Activated CD8-positive, alpha-beta memory T cell treated with anti-CD3 and anti-CD28 coated beads for 1 hour (primary cell): ENCODE measurements at places on chromosomes 4 and X.

GRCh38 chr4:111535792-111536191 lies 609.5 kb upstream of the FAM241A start:
- no peak for DNase-seq

GRCh38 chrX:127552571-127552970 lies 499.6 kb downstream of the ACTRT1 start:
- no peak for DNase-seq

DNA sequence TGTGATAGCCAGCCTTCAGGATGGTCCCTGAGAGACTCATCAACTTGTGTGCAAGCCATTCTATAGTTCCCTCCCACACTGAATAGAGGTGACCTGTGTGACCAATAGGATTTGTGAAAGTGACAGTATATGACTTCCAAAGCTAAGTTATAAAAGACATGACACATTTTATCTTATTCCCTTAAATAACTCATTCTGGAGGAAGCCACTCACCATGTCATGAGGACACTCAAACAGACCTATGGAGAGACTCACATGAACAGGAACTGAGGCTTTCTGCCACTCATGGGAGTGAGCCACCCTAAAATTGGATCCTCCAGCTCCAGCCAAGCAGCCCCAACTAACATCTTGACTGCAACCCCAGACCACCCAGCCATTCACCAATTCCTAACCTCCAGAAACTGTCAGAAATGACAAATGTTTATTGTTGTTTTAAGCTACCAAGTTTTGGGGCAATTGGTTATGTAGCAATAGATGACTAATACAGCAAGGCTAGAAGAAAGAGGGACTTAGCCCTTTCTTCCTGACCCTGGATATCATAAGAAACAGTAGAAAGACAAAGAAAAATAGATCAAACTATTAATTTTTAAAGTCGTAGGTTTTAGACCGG lies 9.0 kb upstream of the CHIC2 start:
- no peak for DNase-seq

GRCh38 chrX:30414144-30414543 lies 105.0 kb upstream of the NR0B1 start:
- DNase-seq: no peak

- DNase-seq: no peak
Measured at GRCh38 chr4:180285796-180286195, 1957.4 kb upstream of the TENM3 start.

DNA sequence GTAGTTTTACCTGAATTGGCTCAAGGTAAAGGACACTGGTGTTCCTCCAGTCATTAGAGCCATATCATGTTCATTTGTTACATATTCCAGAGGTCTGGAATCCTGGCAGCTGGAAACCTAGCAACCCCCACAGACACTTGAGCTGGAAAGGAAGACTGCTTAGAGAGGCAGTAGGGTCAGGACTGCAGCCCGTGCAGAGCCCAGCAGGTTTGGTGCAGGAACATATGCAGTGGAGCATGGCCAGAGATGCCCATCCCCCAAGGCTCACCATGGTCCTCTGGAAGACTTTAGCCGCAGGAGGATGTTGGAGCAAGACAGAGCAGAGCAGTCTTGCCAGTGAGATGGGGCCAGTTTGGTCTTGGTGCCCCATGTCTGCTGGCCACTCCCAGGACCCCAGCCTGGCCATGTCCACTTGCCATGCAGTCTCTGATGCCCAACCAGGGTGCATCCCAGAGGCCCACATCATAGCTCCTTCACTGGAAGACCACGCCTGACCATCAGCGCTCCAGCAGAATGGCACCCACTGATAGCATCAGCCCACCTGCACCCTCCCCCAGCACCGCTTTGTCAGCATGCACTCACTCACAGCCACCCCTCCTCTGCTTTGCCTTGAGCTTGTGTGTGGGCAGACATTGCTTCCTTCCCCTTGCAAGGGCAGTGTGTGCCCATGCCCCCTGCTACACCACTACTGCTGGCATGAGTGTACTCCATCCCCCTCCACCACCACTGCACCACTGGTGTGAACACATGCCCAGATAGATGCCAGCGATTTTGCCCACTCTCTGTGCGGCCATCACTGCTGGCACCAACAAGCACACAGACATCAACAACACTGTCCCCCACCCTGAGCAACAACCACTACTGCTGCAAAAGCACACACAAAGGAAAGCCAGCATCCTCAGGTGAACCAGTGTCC lies 190.3 kb upstream of the SPOCK3 start:
- DNase-seq: no peak

GRCh38 chr4:78293821-78294301 lies 236.7 kb downstream of the FRAS1 start:
- no peak for DNase-seq

DNA sequence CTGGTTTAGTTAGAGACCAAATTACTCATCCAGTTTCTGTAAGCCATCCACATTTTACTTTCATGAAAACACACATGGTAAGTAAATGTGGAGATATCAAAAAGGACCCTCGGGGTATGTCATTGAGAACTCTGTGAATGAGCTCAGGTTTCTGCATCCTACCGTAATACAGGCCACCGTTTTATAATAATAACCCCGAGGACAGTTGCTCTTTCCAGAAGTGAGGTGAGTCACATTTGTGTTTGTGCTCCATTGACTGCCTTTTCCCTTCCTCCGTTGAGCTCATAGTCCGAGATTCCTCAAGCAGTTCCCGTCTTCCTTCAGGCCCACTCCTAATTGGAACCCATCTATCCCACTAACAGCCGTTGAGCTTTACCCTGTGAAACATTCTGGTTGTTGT lies 95.3 kb downstream of the GRID2 start:
- DNase-seq: no peak

GRCh38 chr4:6221851-6222760 lies 21.8 kb upstream of the JAKMIP1 start:
- no peak for DNase-seq

GRCh38 chr4:101782546-101782945 lies 8.0 kb upstream of the BANK1 start:
- no peak for DNase-seq

GRCh38 chr4:61614231-61614630 lies 414.1 kb downstream of the ADGRL3 start:
- DNase-seq: no peak

DNA sequence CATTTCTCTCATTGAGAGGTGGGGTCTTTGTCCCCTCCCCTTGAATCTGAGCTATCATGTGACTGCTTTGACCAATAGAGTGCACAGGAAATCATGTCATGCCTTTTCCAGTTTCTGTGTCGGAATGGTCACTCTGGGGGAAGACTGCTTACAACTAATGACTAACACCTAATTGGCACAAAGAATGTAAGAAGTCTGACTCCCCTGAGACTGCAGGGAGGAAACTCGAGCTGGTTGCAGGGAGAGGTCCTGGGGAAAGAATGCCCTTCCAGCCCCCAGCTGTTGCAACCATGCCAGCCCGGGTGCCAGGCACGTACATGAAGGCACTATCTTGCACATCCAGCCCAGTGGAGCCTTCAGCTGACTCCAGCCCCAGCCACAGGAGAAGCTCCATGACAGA lies 254.2 kb downstream of the DHX15 start:
- no peak for DNase-seq

DNA sequence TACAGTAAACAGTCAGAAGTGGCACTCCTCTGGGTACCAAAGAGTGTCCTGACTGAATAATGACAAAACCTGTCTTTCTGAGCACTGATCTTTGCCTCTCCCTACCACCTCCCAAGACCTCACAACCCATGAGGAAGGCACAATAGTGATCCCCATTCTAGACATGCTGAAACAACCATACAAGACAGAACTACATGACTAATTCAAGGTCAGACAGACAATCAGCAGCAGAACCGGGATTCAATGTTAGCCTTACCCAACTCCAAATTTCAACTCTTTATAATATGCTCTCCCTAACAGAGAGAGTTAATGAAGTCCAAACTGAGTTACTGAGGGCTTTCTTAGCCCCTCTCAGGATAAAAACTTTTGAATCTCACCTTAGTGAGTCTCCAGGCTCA lies 71.0 kb downstream of the IRF2 start:
- no peak for DNase-seq

DNA sequence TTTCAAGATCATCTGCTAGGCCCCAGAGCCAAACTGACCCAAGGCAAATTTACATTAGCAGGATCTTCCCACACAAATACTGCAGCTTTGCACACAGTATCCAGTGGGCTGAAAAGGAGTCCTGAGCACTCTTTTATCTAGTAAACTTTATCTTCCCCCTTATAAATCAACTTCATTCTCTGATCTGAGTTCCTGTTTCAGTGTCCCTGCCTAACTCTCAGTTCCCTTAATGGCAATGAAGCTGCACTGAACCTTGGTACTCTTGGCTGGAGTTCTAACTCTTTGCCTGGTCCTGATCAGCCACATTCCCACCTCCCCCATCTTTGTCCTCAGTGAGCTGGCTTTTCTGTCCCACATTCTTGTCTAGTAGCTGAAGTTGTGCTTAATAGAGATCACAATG lies 37.4 kb downstream of the EDA2R start:
- DNase-seq: no peak

DNA sequence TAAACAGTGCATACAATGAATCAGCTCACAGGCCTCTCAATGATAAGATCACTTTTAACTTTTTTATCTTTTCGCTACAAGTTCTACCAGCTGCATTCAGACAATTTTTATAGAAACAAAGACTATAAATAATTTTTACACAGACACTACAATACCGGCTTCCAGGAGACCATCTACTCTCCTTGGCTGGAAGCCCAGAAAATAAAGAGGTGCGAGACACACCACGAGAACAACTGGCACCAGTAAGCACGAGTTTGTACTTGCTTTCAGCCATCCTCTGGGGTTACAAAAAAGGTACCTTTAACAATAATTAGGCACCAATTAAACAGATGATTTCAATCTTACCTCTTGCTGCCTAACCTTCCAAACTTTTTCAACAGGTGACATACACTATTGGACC lies 11.2 kb upstream of the PRDX4 start:
- DNase-seq: no peak

GRCh38 chr4:2159931-2160330 lies 82.0 kb downstream of the HAUS3 start:
- no peak for DNase-seq

GRCh38 chrX:10450229-10450958 lies 170.0 kb downstream of the MID1 start:
- no peak for DNase-seq

DNA sequence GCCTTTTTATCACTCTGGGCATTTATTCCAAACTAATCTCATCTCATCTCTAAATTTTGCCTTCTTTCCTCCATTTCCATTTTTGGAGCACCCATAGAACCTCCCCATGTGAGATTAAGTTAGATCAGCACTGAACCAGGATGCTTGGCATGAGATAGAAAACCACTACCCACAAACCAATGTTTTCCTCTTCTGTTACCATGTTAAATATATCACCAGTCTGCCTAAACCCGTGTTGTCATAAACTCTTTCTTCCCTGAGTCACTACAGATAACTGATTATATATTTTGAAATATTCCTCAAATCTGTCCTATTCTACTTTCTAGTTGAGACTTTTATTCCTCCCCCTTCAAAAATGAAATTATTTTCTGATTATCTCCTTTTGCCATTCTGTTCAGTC lies 37.6 kb downstream of the GABRB1 start:
- DNase-seq: no peak

DNA sequence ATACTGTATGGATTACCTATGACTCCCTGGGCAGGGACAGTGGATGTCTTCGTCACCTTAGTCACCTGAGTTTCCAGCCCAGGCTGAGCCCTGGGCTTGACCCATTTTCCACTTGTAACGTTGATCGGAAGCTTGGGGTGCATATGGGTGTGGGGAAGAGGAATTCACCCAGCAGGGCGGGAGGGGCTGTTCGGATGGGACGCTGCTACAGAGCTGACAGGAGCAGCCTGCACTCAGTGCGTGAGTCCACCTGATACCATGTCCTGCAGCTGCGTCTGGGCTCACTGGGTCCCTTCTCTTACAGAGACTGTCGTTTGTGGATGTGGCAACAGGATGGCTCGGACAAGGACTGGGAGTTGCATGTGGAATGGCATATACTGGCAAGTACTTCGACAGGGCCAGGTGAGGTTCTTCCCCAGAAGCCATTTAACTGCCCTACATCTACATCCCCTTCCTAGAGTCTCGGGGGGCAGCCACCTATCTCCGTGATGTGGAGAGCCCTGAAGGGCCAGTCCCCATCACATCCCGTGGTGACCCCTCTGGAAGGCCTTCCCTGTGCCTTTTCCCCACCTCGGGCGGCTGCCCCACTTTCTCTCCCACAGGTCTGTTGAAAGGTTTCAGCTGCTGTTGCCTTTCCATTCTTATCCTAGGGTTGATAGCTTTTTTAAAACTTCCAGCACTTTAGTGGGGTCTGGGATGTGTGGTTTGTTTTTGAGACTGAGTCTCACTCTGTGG lies 13.6 kb downstream of the TKTL1 start:
- no peak for DNase-seq

DNA sequence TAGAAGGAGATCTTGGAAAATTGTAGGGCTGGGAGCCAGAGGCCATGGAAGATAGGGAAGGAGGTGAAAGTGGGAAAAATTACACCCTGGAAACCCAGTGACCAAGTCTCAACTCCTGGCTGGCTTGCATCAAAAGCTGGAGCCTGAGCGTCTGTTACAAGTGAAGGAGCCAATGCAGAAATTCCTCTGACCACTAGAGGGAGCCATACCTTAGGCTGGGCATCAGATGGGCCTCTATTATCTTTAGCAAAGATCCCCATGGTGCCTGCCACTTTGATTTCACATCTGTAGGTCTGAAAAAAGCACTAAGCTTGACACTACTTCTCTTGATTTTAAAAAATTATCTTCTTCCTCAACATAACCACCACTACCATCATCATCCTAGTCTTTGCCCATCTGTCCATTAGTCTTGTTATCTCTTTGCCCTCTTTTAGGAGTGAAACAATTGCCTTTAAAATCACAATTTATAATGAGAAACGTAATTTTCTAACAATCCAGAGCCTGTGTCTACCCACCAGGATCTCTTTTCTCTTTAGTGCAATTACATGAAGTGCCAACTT lies 62.9 kb downstream of the ANAPC4 start:
- no peak for DNase-seq

DNA sequence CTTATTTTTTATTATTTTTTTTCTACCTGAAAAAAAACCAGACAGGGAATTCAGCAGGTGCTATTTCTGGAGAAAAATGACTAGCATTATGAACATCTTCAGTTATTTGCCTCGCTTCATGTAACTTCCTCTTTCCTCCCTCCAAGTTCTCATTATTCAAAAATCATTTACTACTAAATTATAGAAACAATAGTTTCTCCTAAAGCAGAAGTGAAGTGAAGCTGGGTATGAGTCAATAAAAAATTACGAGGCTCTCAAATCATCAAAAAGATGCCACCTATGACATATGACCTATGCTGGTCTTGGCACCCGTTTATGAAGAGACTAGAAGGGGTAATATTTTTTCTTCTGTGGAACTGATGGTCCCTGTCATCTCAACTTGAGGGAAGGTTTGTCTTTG lies 145.0 kb upstream of the AADAT start:
- no peak for DNase-seq

- no peak for DNase-seq
Measured at GRCh38 chr4:3677748-3678070, 88.5 kb upstream of the ADRA2C start.

DNA sequence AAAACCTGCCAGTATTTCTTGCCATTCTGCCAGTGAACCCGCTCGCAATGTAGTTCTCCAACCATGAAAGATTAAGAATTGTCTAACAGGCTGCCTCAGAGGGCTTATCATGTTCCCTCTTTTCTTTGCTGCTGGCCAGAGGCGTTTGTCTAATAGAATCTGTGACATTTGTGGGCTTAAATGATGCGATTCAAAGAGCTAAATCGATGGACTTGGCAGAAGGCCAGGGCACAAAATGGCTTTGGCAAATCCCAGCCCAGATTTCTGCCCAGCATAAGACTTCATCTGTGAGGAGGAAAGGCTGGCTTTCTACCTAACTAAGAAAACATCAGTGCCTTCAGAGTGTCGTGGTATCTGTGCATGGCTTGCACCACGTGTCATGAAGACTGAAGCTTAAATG lies 79.9 kb downstream of the TRPC5OS start:
- no peak for DNase-seq
